Sciatic nerve (tissue), 2 donors: ENCODE measurements at places on chromosomes 3 and 15.

DNA sequence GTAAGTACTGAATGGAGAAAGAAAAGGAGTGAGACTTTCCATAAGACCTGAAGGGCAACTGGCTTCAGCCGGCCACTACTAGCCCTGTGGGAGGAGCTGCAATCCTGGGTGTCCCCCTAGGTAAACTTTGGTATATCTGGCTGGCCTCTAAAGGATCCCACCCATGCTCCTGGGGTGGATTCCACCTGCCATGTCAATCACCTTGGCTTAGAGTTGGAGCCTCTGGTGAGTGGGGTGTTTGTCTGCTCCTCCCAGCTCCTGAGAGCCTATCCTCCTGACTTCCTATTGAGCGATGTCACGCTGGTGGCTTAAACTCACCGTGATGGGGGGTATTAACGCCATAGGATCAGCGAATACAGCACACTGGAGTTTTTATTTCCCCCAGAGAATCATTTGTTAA, 2.6 kb downstream of the SPTBN5 start:
- no peak for DNase-seq

GRCh38 chr3:99948467-99949089, 130.9 kb downstream of the CMSS1 start:
- DNase-seq = no peak

DNA sequence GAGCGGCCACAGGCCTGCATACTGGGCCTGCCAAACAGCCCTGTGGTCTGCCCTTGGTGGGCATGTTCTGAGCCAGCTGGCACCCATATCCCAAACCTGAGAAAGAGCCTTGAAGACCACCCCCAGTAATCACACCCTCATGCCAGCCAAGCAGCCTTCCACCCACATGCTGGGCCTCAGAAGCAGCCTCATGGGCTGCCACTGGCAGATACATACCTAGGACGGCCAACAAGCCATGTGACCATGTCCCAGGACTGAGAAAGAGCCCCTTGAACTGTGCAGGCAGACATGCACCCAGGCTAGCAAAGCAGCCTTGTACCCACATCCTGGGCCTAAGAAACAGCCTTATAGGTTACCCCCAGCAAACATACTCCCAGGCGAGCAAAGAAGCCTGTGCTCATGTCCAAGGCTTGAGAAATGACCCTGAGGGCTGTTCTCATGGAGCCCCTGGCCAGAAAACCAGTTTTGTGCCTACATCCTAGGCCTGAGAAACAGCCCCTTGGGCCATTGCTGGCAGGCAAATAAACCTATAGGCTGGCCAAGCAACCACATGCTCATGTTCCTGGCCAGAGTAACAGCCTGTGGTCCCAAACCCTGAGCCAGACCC, 24.9 kb downstream of the TUBGCP5 start:
- DNase-seq = no peak

DNA sequence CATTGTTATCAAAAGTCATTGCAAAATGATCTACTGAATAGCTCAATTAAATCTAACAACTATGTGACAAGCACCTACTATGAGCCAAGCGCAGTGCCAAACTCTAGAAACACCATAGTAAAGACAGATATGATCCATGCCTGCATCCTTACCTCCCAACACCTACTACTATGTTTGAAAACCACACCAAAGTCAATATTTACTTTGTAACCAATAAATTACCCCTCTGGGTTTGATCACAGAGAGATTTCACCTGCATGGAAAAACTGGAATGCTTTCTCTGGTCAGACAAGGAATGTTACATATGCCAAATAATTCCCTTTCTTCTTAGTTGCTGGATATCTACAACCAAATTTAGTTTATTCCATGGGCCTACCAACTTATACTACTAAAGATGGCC, 422.2 kb downstream of the FHIT start:
- DNase-seq = no peak

- DNase-seq = no peak
Observed at GRCh38 chr15:66895794-66896453, 169.5 kb upstream of the SMAD3 start.

- DNase-seq = no peak
Observed at GRCh38 chr3:23793528-23794134, 12.1 kb upstream of the UBE2E1 start.

GRCh38 chr3:11774296-11774877, 72.3 kb downstream of the TAMM41 start:
- DNase-seq = no peak

DNA sequence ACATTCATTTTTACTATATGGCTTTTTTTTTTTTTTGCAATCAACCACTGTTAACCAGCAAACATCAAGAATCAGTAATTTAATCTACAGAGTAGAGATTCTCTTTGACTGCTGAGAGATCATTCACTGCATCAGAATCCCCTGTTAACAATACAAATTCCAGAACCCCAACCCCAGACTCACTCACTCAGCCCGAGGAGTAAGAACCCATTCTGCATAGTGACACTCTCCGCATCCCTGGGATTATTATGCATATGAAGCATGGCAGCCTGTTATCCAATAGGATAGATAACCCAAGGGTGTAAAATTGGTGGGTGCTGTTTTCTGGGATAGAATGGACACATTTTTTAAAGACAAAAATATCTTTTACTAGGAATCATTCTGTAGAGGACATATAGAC, 76.3 kb upstream of the CCDC39 start:
- no peak for DNase-seq

DNA sequence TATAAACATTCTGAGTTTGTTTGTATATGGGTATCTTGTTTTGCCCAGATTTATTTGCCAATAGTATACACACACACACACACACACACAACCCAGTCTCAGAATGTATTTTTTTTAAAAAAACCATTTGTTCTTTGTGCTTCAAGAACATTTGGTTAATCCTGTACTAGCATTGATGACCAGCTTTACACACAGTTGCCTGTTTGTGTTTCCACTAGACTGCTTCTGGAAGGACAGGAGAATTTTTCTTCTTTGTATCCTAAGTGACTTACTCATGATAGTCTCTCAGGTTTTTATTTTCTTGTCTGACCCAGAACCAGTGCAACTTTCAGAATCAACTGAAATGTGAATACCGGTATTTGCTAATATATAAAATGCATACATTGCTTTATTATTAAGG, 40.5 kb downstream of the U2SURP start:
- no peak for DNase-seq

GRCh38 chr15:71780115-71780976, 30.0 kb upstream of the NR2E3 start:
- no peak for DNase-seq

DNA sequence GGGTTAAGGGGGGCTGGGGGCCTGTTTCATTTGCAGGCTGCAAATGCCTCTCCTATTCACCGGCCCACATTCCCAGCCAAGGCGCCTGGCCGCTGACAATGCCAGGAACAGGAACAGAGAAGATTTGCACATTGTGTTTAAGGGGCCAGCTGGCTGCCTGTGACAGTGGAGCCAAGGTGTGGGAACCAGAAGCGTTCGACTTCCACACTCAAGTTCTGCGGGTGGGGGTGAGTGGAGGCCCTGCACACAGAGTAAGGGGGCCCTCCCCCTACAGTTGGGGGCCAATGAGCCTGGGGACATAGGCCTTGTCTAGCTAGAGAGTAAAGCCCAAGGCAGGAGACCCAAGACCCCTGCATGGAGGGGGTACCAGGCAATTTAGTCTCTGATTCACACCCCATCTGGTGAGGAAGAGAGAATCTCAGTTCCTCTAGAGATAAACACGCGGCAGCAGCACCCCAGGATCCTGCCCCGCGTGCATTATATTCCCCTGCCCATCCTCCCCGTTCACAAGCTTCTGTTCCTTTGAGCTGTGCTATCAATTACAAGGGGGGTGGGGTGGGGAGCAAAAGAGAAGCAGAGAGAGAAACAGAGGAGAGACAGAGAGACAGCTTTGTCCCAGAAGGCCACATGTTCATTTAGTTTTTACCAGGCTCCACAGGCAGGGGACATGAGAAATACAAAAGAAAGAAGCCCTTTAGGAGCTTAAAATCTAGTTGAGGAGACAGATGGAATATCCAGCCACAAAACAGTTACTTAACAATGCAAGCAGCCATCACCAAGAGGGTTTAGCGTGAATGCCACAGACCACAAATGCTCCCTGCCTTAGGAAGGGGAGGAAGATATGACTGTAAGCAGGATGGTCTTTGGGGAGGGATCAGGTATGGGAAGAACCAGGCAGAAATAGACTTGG, 9.2 kb downstream of the IGDCC3 start:
- DNase-seq = no peak

GRCh38 chr3:193744048-193744821, 151.2 kb downstream of the OPA1 start:
- no peak for DNase-seq

GRCh38 chr3:159513867-159514380, 474.7 kb upstream of the IL12A start:
- DNase-seq = no peak

GRCh38 chr3:195080125-195080524, 190.8 kb downstream of the XXYLT1 start:
- DNase-seq = no peak

GRCh38 chr3:187570776-187571175, 99.4 kb downstream of the SST start:
- DNase-seq = no peak

DNA sequence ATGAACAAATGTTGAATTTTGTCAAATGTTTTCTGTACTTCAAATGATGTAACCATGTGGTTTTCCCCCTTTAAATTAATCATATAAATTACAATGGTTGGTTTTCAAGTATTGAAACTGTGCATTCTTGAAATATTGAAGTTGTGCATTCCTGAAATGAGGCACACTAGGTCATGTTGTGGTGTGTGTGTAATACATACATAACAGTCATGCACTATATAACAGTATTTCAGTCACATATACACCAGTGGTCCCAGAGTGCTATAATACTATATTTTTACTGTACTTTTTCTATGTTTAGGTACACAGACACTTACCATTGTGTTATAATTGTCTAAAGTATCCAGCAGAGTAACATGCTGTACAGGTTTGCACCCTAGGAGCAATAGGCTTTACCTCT, 11.0 kb upstream of the IQCF5 start:
- DNase-seq = no peak

DNA sequence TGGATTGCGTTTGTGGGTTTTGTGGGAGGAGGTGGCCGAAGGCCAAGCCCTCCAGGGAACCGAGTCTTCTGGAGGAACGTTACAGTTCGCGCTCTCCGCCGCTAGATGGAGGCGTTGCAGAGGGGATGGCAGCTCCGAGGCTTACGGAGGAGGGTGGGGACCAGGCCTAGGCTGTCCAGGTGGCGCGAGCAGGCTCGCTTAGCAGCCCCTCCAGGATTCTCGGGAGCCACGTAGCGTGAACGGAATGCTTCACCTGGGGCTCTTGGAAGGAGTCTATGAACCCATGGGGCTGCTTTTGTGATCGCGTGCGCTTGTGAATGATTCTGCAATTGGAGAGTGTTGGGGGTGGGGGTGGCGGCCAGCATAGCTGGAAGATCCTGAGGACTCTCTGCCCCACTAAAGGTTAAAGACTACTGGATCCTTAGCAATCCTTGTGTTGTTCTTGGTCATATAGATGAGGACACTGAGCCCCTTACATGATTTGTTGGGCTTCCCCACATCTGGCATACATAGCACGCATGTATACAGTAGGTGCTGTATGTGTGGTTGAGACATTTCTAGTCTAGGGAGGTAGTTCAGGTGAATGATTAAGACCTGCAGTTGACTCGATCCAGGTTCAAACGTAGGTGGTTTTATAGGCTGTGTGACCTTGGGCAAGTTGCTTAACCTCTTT, 25.7 kb downstream of the FAM3D start:
- peak; percentile 84 for DNase-seq

DNA sequence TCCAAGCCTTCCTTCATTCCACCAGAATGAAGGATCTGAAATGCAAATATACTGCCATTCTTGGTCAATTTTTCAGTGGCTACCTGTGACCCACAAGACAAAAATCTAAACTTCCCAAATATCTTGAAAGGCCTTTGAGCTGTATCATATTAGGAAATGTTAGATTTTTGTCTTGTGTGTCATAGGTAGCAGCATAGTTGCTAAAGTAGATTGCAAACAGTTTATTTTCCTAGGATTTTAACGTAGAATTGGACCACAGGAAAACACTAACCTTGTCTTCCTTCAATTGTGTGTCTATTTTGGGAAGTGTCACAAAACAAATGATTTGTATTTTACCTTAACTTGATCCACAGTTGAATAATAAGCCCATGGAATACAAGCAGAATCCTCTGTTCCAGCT, 42.4 kb downstream of the CP start:
- no peak for DNase-seq
